Calu3 (cell line): ENCODE measurements at places on chromosomes 16 and 17. TPM values are rescaled to one million over a fixed set of nuclear protein-coding genes. Genes with fewer than 3 reads are reported as not detected.

DNA sequence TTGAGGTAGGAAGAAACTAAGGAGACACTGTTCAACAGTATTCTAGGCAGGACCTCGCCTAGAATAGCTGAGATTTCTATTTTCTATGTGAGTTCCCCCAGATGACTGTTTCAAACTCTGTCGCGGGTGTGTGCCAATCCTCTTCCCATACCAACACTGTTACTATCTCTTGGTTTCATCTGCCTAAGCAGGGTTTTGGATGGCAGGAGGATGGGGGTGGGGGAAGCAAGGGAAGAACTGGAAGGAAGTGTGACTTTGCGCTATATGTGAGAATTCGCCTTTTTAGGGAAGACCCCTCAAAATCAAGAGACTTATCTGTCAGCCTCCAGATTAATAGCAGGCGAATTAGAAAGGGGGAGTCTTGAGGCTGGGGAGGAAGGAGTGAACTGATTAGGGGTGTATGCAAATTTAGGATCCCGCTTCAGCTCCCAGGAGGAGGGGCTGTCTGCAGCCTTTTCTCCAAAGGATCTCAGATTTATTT is 521 bp upstream of the G6PC3 start:
- DNase-seq, result no peak

GRCh38 chr17:4444782-4445473 is 11.2 kb downstream of the SPNS3 start:
- peak; percentile 85 for DNase-seq

DNA sequence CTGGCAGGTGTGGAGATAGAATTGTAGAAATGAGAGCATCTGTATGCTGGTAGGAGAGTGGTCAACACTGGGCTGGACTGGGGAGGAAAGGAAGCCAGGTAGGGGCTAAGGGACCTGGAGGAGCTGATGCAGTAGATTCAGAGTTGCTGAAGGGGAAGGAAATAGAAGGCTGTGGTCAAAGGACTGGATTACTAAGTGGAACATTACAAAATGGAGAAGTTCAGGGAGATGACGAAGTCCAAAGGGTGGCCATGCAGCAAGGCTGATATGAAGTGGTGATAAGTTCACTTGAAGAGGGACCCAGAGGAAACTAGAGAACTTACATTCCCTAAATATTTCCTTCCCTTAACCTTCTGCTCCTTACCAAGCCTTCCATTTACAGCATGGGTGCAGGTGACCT is 8.6 kb upstream of the CCL2 start:
- DNase-seq, result no peak

DNA sequence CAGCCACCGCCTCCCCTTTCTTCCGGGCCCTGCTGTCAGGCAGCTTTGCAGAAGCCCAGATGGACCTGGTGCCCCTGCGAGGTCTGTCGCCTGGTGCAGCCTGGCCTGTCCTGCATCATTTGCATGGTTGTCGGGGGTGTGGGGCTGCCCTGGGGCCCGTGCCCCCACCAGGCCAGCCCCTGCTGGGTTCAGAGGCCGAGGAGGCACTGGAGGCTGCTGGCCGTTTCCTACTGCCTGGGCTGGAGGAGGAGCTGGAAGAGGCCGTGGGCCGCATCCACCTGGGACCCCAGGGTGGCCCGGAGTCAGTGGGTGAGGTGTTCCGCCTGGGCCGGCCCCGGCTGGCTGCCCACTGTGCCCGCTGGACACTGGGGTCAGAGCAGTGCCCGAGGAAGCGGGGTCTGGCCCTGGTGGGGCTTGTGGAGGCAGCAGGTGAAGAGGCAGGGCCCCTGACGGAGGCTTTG is 5.5 kb upstream of the TGFB1I1 start:
- no peak for DNase-seq

DNA sequence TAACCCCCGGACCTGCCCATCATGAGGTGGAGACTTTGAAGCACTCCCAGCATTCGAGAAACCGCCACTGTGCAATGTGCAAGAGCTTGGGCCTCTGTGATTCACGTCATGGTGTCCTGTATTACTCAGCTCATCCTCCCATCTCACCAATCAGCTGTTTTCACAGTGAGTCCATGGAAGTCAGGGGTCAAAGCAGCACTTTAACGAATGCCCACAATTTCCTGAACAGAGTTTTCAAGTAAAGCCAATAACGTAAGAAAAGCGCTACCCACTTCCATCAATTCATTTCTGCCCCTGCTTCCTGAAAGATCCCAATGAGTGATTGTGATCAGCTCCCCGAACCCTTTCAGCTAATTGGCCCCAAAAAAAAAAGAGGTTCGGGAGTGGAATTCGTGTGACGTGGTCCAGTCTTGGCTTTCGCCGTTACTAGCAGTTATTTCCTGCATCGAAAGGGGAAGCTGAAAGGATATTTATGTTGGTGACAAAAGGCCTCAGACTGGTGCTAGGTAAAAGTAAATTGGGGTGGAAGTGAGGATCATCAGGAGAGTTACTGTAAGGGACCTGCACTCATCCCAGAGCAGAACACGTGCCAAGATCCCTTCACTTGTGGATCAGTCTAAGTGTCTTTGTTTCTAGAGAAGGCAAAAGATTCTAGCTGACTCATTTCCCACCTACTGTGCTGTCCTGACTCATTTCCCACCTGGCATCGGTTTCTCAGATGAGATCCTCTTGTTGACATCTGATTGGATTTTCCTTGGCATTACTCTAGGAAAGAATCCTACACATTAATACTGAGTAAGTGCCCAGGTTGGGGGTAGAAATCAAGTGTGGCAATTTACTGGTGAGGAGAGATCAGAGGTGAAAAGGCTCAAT is 136.7 kb upstream of the NUDT7 start:
- no peak for DNase-seq

DNA sequence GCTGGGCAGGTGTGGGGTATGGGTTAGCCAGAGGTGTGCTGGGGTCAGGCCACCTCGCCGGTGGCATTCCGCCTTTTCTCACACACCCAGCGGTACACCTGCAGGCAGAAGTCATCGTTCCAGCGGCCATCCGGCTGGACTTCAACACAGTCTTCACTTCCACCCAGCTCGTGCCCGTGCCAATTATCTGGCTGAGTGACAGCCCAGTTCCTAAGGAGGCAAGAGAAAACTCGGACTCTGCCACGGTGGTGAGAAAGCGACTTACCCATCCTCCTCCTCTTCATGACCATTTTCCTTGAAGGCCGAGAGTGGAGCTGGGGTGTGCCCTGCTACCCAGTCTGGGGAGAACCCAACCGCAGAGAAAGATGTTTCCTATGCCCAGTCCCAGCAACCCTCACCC is 13.1 kb downstream of the ASGR2 start:
- DNase-seq, result no peak

CASKIN1 gene
- total RNA-seq, result 1.4 and 2.6 TPM in 2 replicates

DHRS7C gene
- not detected in 2 replicates for total RNA-seq

KRT33B gene
- not detected in 2 replicates for total RNA-seq

NPW gene
- total RNA-seq, result 1.5 and 4.2 TPM in 2 replicates

CCL23 gene
- total RNA-seq, result not detected in 2 replicates

EVI2B gene
- total RNA-seq, result not detected in 2 replicates

PIPOX gene
- total RNA-seq, result 3.3 and 3.7 TPM in 2 replicates
